ENCODE measurements at places on chromosomes 4 and X.

DNA sequence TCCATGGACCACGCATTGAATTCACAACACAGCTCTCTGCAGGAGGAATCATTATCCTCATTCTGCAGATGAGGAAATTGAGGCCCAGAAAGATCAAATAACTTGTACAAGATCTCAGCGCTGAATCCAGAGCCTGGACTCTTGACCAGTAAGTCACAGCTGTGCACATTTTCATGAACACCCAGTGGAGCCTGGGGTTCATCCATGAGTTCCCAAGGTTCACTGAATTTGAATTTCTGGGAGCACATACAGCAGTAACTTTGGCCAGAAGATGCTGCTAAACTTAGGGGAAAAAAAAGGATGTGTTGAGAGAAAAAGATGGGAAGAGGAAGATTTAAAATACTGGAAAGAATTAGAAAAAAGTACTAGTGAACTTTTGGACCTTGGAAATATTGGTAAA lies 218.7 kb upstream of the PPARGC1A start:
- no peak for DNase-seq

DNA sequence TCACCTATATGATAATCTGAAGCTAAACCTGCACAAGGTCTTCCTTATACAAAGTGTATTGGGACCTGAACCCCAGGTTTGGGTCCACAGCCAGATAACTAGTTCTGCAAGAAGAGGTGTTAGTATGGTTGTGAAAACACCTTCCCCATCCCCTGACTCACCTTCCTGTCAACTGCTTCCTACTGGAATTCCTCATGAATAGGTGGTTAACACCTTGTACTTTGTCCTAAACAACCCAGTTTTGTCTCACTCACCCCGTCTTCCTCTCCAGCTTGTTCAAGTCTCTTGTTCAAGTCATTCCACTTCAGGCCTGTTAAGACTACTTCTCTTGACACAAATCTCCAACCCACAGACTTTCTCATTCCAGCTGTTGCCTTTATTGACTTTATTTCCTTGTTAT lies 45.5 kb downstream of the CCNG2 start:
- DNase-seq = no peak

DNA sequence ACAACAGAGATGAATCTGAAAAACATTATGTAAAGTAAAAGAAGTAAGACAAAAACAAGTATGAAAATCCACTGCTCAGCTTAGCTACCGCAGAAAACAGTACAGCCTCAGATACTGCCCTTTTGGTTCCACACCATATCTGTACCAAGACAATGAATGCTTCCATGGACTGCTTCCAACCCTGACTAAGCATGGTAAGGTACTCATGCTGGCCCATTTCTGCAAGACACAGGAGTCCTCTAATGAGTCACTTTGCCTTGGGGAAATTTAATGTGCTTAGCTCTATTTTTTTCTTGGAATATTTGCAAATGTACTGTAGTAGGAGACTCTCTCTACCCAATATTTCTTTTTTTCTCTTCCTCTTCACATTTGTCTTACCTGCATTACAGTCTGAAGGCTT lies 931.7 kb upstream of the HS3ST1 start:
- DNase-seq = no peak

GRCh38 chrX:20042221-20042620 lies 51.4 kb upstream of the BCLAF3 start:
- no peak for DNase-seq

GRCh38 chrX:43958529-43958928 lies 14.7 kb downstream of the NDP start:
- DNase-seq = no peak

GRCh38 chrX:51420610-51421009 lies 75.8 kb downstream of the NUDT11 start:
- no peak for DNase-seq

GRCh38 chr4:10611673-10612072 lies 72.9 kb downstream of the CLNK start:
- no peak for DNase-seq

- no peak for DNase-seq
Measured at GRCh38 chr4:173577963-173578362, 47.9 kb upstream of the HAND2 start.

- peak; percentile 6 for DNase-seq
Measured at GRCh38 chrX:15471028-15471427, 22.1 kb downstream of the PIR start.

GRCh38 chrX:153573984-153574383 lies 25.0 kb downstream of the CCNQ start:
- DNase-seq = no peak

- no peak for DNase-seq
Measured at GRCh38 chr4:105453550-105454205, 20.2 kb downstream of the PPA2 start.

- no peak for DNase-seq
Measured at GRCh38 chrX:133523526-133523925, 108.2 kb upstream of the GPC4 start.

DNA sequence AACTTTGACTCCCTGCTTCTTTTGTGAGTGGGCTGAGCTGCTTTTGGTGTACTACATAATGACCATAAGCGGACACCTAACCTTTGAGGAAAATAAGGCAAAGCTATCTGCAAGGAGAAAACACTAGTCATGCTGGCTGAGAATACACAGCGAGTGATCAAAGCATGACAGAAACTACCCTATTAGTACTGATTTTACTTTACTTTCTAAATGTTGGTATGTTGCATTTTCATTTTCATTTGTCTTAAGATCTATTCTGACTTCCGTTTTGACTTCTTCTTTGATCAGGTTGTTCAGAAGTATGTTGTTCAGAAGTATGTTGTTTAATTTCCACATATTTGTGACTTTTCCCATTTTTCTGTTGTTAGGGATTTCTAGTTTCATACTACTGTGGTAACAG lies 361.1 kb downstream of the TRAM1L1 start:
- DNase-seq = no peak

- no peak for DNase-seq
Measured at GRCh38 chr4:176601124-176601523, 191.6 kb downstream of the VEGFC start.

DNA sequence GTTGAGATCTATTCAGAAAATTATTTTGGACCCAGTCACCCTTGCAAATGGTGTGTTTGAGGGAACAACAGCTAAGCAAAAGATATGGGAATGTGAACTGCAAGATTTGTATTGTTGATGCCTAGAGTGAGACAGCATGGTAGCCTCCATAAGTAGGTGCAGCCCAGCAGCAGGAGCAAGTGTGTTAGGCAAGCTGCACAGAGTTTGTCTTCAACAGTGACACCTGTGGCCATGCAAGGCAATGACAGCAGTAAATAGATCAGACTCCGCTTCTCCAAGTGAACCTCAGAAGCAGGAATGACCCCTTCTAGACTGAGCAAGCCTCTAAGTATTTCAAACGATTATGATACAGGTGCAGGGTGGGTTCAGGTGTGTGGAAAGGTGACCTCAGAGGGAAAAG lies 133.4 kb upstream of the MSX1 start:
- no peak for DNase-seq

- no peak for DNase-seq
Measured at GRCh38 chrX:136899221-136899620, 18.7 kb upstream of the RBMX start.

GRCh38 chr4:153528705-153529485 lies 62.7 kb downstream of the TMEM131L start:
- no peak for DNase-seq

GRCh38 chr4:107453987-107454386 lies 266.0 kb downstream of the PAPSS1 start:
- no peak for DNase-seq

- no peak for DNase-seq
Measured at GRCh38 chr4:39928538-39928937, 49.2 kb downstream of the PDS5A start.

- no peak for DNase-seq
Measured at GRCh38 chr4:57270346-57270745, 160.2 kb upstream of the IGFBP7 start.

- no peak for DNase-seq
Measured at GRCh38 chr4:110005461-110006056, 92.9 kb downstream of the EGF start.

- no peak for DNase-seq
Measured at GRCh38 chr4:46329118-46329976, 60.6 kb downstream of the GABRA2 start.

GRCh38 chrX:17842769-17843525 lies 18.2 kb downstream of the RAI2 start:
- DNase-seq = no peak

GRCh38 chr4:28378109-28378830 lies 1517.6 kb downstream of the STIM2 start:
- no peak for DNase-seq

- no peak for DNase-seq
Measured at GRCh38 chr4:183838987-183839712, 66.0 kb upstream of the STOX2 start.

DNA sequence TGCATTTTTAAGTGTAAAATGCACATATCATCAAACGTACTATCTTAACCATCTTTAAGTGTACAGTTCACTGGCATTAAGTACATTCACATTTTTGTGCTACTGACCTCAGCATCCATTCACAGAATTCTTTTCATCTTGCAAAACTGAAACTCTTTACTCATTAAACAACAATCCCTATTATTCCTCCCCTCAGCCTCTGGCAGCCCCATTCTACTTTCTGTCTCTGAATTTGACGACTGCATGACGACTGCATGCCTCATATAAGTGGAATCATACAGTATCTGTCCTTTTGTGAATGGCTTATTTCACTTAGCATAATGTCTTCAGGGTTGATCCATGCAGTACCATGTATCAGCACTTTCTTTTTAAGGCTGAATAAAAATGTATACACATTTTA lies 38.7 kb downstream of the CNKSR2 start:
- no peak for DNase-seq
